ENCODE measurements at places on chromosomes 2 and 18.

DNA sequence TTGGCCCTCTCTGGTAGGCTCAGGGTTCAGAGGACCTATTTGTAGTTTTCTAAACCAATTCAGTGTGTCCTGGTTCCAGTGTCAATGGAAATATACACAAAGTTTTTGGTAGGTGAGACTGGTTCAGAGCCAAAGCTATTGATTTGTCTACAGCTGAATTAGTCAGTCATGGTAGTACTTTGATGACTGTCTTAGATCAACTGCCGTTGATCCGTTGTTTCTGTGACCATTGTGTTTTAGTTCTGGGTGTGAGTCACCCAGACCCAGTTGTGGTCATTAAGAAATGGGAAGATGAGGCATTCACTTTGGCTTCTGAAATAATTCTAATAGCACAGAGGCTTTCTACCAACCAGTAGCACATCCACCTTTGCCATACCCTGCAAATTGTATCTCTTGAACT lies 16.0 kb upstream of the RPE start:
- DNase-seq: no peak

- no peak for DNase-seq
Observed at GRCh38 chr2:200640176-200640575, 54.4 kb downstream of the AOX1 start.

GRCh38 chr2:55431982-55432627 lies 12.4 kb upstream of the CCDC88A start:
- no peak for DNase-seq

GRCh38 chr2:159362094-159362493 lies 75.6 kb upstream of the WDSUB1 start:
- no peak for DNase-seq

DNA sequence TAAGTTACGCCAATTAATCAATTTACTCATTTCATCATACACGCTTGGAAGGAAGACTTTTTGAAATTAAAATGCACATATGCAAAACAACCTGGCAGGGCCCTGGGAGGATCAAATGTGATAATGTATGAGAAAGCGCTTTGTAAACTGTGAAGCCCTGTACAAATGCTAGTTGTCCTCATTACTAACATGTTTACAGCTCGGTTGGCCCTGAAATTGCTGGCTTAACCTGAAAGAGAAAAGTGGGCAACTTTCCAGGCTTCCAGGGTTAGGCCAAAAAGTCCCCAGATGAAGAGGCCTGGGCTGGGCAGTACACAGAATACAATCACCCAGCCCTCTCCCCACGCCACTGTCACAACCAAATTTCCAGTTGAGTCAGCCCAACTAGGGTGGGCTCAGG lies 60.2 kb downstream of the DNMT3A start:
- no peak for DNase-seq

- no peak for DNase-seq
Observed at GRCh38 chr2:7704296-7704865, 787.2 kb downstream of the RNF144A start.

DNA sequence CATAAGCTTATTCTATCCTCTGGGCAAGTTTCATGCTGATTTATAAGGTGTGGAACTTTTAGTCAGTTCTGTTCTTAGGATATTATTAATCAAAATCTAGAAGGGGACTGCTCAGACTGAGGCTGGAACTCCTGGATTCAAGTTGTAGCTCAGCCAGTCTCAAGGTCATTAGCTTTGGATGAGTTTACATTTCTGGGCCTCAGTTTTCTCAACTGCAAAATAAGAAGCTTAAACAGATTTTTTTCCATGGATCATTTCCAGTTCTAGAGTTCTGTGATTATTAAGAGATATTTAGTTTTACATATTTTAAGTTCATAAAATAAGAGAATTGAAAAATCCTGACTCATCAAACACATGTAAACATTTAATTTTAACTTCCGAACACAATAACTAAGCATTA lies 442.5 kb upstream of the PKDCC start:
- no peak for DNase-seq

All from BJ (cell line).